ENCODE measurements at places on chromosomes 11 and 22.
A peak's percentile ranks its signal among the peaks of the same experiment; 100 is the strongest.

DNA sequence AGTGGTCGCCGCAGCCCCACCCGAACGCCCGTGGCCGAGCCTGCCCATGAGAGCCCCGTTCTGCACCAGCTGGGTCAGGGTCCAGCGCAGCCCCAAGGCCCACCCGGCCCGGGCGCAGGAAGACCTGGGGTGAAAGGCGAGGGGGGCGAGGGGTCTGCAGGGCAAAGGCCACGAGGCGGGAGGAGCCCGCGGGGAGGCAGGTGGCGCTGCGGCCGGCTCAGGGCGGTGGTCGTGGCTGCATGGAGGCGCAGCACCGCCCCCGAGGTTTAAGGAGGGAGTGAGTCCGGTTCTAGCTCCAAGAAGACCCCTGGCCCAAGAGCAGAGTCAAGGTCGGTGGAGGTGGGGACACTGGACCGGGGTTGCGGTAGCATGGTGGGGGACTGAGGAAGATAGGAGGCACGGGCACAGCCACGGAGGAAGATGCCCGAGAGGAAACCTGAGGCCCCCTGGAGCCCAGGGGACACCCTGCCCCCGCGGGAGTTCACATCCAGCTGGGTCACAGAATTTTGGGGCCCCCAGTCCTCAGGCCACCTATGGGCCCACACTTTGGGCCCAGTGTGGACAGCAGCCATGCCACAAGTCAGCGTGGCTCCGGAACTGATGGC lies 514 bp upstream of the HDAC10 start:
- no peak for DNase-seq

- DNase-seq, result no peak
Measured at GRCh38 chr11:31408201-31408600, 38.5 kb downstream of the DNAJC24 start.

DNA sequence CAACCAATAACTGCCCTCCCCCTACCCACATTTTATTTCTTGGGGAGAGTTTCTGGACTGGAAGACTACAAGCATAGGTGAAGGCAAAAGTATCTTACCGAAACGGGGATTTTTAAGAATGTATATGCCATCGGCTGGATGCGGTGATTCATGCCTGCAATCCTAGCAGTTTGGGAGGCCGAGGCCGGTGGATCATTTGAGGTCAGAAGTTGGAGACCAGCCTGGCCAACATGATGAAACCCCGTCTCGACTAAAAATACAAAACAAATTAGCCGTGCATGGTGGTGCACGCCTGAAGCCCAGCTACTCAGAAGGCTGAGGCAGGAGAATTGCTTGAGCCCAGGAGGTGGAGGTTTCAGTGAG lies 20.8 kb upstream of the SLN start:
- no peak for DNase-seq

DNA sequence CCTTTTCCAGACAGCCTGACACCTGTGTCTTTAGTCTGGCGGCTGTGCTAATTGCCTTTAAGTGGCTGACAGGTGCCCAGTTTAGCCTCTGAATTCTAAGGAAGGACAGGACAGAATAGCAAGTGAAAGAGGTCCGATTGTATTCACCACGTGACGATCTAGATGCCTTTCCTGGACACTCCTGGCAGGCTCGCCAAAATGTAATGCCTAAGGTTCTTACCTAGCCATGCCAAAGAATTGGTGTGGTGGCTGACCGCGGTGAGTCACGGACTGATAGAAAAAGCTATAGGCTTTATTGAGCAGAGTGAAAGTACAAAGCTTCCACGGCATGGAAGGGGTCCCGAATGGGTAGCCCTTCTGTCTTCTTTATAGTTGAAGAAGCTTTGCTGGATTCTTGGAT lies 26.7 kb downstream of the ANKRD42 start:
- DNase-seq, result no peak

DNA sequence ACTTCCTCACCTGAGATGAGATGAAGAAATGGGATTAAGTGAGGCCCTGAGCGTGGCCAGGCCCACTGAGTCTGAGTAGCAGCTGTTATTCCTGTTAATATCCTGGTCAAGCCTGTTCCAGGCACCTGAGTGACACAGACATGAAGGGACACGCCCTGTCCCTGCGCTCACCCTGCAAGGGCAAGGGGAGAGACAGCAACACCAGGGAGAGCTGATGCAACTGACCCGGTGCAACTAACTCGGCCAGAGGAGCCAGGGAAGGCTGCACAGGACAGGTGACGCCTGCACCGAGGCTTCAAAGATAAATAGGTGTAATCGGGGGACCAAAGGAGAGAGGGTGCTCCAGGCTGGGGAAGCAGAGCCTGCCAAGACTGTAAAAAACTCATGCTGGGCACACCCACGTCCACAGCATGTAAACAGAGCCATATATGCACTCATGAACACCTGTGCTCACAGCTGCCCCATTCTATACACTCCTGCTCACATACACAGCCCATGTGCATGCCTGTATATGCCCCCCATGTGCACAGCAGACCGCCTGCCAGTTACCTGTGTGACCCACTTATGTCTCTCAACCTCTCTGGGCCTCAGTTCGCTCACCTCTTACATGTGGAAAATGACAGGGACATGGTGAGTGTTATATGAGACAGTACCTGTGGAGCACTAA lies 22.8 kb upstream of the GCAT start:
- DNase-seq, result no peak

- DNase-seq, result no peak
Measured at GRCh38 chr11:63667995-63668795, 3.0 kb downstream of the ATL3 start.

DNA sequence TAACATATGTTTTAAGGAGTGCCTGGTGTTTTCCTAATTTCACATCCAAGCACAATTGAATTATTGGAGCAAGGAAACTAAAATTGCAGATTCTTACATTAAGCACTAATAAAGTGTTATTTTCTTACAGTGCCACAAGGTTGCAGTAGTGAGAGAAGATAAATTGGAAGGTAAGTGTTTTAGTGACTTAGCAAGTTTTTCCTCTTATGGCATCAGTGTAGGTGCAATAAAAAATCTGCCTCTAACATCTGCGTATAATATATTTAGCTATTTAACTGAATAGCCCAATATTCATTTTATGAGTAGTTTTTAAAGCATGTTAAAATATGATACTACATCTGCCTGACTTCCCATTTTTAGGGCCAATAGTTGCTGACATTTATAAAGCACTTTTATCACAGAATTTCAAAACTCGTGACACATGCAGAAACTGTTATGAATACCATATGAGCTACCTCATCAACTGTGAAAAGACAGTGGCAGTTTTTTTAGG lies 19.0 kb downstream of the POLD3 start:
- DNase-seq, result peak; percentile 16

DNA sequence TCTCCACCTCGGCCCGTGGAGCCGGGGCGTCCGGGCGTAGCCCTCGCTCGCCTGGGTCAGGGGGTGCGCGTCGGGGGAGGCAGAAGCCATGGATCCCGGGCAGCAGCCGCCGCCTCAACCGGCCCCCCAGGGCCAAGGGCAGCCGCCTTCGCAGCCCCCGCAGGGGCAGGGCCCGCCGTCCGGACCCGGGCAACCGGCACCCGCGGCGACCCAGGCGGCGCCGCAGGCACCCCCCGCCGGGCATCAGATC lies 439 bp downstream of the YAP1 start:
- DNase-seq, result no peak

- no peak for DNase-seq
Measured at GRCh38 chr11:57764566-57764965, 3.0 kb downstream of the CTNND1 start.

GRCh38 chr22:49274754-49275380 lies 552.8 kb downstream of the BRD1 start:
- no peak for DNase-seq

DNA sequence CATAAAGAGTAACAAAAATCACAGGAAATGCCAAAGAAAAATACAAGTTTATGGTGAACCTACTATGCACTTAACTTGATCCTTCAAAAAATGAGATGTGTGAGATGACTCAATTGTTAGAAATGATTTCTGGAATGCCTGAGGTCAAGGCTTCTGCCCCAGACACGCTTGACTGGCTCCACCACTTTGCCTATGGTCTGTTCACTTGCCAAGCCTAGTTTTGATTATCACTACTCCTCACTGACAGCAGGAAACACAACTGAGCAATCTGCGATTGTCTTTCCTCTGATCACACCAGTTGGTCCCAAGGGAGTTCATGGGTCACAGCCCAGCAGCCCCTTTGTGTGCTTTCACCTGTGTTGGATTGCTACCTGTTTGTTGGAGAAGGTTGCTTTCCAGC lies 20.6 kb upstream of the PRDM10 start:
- DNase-seq, result no peak

DNA sequence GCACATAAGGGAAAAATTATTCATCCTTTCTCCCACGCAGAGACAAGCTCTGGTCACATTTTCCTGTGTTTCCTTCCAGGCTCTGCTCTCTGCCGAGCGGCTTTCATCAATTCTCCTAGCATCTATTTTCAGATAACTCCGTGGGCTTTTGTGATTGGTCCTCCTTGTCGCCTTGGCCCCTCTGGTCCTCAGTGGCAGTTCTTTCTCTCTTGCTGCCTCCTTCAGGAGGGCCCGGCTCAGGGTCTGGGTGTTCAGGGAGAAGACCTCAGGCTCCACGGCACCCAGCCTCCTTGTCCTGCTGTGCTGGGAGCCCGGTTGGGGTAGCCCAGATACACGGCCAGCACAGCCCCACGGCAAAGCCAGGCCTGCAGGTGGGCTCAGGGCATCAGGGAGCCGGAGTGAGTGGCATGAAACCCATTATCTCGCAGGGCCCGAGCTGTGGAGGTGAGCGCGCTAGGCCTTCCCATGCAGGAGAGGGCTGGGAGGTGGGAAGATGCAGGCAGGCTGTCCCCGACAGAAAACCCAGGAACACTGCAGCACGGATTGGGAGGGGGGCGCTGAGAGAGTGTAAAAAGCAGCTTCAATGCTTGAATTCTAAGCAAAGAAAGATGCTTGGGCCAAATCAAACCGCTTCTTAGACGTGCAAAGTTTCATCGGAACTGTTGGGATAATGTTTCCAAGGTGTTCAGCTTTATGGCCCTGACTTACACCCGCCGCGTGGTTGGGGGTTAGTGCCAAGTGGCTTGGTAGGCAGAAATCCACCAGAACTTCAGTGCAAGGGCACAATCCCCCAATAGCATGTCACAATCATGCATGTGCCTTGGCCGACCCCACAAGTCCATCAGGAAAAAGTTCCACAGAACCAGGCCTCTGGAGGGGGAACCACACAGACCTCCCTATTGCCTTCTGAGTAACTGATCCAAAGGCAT lies 81.9 kb upstream of the WNT7B start:
- no peak for DNase-seq

DNA sequence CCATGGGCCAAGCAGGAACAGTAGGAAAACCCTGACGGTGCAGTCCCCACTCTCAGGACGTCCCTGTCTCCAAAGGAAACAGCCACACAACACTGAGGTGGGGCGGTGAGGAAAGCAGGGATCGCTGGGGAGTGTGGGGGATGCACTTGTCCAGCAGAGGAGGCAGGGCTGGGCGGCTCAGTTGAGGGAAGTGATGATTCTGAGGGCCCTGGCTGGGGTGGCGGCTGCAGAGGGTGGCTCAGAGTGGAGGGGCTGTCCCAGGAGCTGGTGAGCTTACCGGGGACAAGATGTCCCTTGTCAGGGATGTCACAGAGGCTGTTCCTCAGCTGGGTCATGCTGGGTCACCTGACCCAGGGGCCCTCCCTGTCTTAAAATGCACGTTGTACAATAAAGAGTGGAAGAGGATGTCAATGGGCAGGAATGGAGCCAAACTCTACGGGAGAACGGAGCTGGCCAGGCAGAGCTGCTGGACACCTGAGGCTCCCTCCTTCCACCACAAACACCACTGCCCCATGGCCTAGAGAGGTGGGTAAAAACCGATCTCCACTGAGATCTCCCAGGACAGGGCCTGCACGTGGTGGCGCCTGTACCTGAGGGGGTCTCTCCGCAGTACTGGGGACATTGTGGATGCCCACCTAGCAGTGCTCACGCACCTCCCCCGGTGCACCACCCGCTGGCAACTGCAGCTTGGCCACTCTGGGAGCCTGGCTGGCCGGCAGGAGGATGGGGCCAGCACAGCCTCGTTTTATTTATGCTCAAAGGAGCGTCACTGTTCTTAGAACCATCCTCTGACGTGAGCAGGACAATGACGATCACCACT lies 9.7 kb upstream of the EFCAB6 start:
- no peak for DNase-seq

DNA sequence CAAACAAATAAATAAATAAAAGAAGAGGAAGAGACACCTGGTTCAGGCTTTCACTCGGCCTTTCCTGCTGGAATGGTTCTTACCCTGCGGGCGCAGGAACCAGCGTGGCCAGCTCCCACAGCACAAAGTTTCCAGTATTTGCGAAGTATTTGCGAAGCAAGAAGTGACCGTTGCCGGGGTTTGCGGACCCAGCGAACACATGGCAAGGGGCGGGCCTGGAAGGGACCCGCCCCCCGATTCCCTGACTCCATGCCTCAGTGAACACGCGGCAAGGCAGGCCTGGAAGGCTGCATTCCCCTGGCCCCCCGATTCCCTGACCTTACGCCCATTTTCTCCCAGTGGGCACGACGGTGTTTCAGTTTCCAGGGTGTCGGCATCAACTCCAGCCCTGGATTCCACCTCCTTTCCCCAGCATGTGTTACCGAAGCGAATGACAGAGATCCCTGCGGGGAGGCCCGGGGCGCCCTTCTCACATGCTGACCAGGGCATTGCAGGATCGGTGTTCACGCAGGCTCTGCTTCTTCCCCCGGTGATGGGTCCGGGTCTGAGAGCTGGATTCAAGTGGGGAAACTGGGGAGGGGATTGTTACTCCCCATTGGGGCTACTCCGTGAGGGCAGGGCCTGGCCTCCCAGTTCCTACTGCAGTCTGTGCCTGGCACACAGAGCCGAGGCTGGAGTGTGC lies 102.8 kb downstream of the MPPED1 start:
- no peak for DNase-seq

DNA sequence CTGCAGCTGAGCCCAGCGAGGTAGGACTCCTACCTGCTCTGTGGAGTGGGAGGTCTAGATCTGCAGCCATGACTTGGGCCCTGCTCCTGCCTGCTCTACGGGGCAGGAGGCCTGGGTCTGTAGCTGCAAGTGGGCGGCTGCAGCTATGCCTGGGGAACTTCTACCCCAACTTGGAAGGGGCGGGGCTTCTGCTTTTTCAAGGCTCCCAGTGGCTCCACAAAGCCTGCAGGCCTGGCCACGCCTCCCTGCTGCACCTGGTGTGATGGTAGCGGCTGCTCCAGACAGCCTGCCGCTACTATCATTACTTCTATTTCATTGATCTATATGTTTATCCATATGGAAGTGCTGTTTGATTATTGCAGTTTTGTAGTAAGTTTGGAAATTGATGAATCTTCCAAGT lies 121.2 kb downstream of the NELL1 start:
- DNase-seq, result no peak

- no peak for DNase-seq
Measured at GRCh38 chr11:75471176-75471973, 38.4 kb upstream of the KLHL35 start.

DNA sequence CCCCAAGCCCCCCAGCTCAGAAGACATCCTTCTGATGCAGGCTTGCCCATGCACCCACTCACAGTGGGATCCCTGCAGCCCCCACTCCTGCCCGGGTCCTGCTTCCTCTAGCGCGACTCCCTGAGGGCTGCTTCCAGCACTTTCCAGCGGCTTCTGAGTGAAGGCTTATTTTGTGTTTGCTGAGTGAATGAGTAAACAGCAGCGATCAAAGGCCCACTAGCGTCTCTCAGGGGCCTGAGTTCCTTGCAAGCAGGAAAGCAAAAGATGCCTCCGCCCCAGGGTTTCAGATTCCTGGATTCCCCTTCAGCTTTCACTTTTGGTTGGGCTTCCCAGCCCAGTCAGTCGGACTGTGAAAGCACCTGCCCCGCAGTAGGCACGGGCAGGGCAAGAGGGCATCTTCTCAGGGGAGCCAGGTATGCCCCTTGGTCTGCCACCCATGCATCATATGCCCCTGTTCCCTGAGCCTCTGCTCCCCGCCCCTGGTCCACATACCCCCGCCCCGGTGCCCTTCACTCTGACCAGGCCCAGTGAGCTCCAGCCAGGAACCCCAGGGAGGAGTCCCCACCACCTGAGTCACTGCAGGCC lies 9.2 kb downstream of the FADD start:
- no peak for DNase-seq

All from cerebellar cortex (tissue), 1 donor.